Thymus (tissue), 14 donors: ENCODE measurements at places on chromosomes 5 and 9. TPM values are rescaled to one million over a fixed set of nuclear protein-coding genes. Genes with fewer than 3 reads are reported as not detected.

GRCh38 chr5:179154991-179155955 is 95.1 kb downstream of the ZNF354C start:
- DNase-seq = no peak

- no peak for DNase-seq
Observed at GRCh38 chr5:67842806-67843205, 372.8 kb upstream of the PIK3R1 start.

- no peak for DNase-seq
Observed at GRCh38 chr5:95471942-95472341, 80.8 kb downstream of the FAM81B start.

GRCh38 chr5:178326374-178326715 is 93.7 kb upstream of the PHYKPL start:
- no peak for DNase-seq

GRCh38 chr9:75089373-75089766 is 1.1 kb downstream of the OSTF1 start:
- DNase-seq = no peak

Gene NNT
- polyA plus RNA-seq = 30.8 TPM

Gene EIF4EBP3
- polyA plus RNA-seq = 48.7 TPM
